ENCODE measurements at places on chromosomes 2 and 18.

DNA sequence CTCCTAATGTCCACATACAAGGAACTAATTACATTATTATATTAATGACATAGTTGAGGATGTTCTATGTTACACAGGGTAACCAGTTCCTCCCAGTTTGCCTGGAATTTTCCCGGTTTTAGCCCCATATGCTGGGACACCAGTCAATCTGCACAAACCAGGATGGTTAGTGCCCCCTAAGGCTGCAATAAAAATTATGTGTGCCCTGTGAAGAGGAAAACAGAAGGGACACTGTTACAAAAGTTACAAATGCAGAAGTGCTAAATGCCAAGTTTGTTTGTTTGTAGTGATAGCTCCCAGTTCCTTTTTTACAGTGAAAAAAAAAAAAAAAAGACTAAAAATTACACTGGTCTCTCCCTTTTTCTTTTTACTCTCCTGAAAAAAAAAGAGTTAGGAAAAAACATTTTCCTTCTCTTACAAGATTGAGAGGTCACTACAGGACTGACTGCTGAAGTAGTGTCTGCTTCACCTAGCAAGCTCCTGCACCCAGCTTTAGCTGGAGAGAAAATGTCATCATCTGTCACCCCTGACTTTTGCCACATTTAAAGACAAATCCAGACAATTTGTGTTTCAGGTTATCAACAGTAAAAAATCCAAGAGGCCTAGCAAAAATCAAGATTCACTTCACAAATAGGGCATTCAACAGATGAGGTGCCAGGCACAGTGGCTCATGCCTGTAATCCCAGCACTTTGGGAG lies 3.2 kb downstream of the ANKRD44 start:
- no peak for DNase-seq

- DNase-seq = no peak
Measured at GRCh38 chr2:235467588-235467987, 26.3 kb upstream of the AGAP1 start.

GRCh38 chr2:109170645-109171044 lies 41.6 kb downstream of the SH3RF3 start:
- DNase-seq = no peak

GRCh38 chr2:68737711-68738110 lies 3.1 kb downstream of the ARHGAP25 start:
- DNase-seq = no peak

- DNase-seq = no peak
Measured at GRCh38 chr18:3115447-3116030, 102.6 kb upstream of the LPIN2 start.

GRCh38 chr2:11370377-11371091 lies 26.1 kb upstream of the ROCK2 start:
- no peak for DNase-seq

DNA sequence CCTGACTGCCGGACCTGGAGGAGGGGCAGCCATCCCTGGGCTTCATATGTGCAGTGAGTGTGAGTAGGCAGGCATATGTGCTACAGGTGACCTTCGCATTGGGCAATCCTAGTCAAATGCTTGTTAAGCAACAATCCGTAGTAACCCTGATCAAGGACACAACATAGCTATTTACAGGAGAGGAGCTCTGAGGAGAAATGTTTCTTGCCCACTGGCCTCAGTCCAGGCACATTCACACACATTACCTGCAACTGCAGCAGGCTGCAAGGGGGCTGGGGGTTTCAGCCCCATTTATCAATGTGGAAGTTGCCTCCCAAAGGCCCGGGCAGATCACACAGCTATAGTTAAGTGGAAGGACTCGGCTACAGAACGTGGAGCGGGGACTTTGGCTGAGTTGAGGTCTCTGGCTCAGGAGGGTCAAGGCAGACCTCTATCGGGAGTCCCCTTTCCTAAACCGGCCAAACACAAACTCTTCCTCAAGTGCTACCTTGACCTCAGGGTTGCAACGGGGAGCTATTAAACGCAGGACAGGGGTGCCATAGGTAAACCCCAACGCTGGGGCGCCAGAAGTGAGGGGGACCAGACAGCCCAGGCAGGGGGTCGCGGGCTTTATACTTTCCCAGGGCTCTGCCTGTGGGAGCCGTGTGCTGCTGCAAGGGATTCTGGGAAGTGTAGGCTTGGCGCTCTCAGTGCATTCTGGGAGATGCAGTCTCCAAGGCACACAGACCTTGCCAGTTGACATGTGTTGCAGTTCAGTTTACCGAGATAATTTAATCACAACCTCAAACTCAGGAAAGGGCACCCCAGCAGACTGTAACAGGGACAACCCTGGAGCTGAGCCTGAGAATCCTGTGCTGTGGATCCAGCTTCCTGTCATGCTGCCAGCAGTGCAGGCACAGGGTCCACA lies 9.4 kb downstream of the KHK start:
- DNase-seq = no peak

DNA sequence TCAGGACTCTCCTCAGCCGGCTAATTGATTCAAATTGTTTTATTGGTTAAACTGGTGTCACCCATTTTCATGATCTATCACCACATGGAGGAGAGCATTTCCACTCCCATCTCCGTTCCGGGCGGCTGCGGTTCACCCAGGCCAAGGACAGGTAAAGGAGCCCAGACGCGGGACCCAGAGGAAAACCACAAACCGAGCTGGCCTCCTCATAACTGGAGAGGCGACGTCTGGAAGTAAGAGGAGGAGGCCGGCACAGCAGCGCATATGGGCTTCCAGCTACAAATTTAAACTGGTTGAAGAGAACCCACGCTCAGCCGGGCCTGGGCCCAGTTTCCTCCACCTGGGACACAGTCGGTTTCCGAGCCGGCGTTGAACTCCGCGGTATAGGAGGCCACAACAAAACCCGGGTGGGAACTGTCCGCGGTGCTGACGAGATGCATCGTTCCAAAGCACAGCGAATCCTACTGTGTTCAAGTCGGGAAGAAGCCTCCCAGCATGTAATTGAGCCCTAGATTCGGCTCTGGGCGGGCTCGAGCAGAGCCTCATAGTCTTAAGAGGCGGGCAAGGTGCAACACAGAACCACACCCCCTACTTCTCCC lies 3.0 kb upstream of the SKOR2 start:
- no peak for DNase-seq

DNA sequence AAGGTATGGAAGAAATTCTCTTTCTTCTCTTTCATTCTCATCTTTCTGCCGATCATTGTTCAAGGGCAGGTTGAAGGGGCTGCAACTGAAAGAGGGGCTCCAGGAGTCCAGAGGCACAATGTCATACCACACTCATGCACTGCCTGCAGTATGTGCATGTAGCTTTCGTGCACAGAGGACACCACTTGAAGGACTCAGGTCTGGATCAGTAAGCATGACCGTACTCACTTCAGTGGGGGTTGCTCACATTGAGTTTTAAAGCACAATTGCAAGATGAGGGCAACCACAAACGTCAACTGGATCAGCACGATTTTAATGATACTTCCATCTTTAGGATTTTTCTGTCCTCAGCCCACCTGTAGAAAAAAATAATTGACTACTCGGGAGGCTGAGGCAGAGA lies 84.6 kb downstream of the SP3 start:
- DNase-seq = no peak

DNA sequence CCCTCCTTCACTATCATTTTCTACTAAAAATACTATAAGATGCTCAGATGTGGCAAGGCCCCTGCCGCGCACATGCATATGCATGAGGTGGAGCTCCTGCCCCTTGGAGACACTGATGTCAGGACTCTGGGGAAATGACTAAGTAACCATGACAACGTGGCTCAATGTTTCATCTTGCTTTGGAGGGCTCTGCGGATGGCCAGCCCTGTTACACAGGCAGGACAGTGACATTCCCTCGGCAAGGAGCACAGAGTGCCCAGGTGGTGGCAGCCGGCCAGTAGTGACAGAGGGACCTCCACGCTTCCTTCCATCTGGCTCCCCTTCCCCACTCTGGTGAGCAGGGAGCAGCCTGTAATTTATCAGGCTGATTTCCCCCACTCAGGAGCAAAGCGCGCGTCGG lies 364.1 kb downstream of the SS18 start:
- DNase-seq = no peak

DNA sequence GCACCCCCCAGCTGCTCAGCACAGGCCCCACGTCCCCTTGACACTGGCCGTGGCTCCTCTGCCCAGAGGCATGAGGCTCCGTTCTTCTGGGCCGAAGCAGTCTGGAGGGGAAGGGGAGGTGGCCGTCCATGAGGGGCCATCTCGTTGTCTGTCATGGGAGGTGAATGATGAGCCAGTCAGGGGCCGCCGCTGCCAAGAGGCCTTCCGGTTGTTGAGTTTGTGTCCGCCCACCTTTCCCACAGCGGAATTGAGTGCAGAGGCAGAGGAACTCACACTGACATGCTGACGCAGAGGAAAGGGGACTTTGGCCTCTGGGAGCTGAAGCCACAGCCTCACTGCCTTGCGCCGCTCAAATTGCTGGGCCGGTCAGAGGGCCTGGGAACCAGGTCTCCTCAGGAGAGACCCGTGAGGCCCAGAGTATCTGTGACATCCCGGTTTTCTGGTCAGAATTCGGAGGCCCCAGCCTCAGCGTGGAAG lies 268.4 kb downstream of the ATAD2B start:
- no peak for DNase-seq

GRCh38 chr2:4336864-4337263 lies 633.5 kb downstream of the DCDC2C start:
- no peak for DNase-seq

- DNase-seq = no peak
Measured at GRCh38 chr18:48109961-48110493, 179.6 kb upstream of the SMAD2 start.

- no peak for DNase-seq
Measured at GRCh38 chr2:5991305-5991968, 299.3 kb downstream of the SOX11 start.

DNA sequence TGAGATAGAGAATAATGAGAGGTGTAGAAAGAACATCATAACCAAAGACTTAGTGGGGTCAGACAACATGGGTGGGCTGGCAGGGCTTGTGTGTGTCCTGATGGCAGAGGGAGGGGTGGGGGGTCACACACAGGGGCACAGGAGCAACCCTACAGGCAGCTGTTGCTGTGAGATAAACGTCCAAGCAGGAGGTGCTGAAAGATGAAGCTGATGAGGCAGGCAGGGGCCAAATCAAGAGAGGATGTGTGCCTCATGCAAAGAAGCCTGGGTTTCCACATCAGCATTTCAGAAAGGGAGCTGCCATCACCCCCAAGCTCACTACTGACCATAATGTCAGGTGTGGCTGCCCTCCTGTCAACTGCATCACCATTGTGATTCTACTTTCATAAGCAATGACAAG lies 16.0 kb upstream of the SKA1 start:
- DNase-seq = no peak

- DNase-seq = no peak
Measured at GRCh38 chr2:555164-555922, 121.9 kb downstream of the TMEM18 start.

DNA sequence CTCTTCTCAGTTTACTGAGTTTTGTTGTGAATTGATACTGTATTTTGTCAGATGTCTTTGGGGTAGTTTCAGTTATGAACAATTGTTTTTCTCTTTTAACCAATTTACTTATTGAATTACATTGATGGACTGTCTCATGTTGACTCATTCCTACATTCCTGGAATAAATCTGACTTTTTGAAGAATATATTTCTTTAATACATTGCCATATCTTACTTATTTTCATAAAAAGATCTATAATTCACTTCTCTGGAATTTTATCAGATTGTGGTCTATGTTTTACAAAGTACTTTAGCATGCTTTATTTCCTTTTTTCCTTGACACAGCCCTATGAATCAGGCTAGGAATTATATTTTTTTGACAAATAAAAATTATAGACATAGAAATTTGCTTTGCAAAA lies 268.3 kb downstream of the PLCL1 start:
- DNase-seq = no peak

GRCh38 chr2:108971661-108972566 lies 17.1 kb downstream of the EDAR start:
- DNase-seq = no peak

- no peak for DNase-seq
Measured at GRCh38 chr2:237766340-237766739, 32.2 kb upstream of the RBM44 start.

DNA sequence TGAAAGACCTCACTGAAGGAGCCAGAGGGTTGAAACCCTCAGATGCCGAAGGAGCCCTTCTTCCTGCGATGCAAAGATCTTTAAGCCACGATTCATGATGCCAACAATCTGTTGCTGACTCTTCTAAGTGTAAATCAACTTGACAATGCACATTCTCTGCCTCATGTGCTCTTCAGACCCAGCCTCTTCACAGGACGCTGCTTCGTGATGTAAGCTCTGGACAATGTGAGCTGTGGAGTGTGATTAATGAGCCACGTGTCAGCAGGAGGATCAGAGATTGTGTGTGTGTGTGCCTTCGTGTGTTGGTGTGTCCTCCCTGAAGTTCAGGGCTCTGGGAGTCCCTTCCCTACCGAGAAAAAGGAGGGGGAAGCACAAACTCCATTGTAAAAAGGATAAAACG lies 26.5 kb upstream of the TWIST2 start:
- no peak for DNase-seq

- no peak for DNase-seq
Measured at GRCh38 chr18:11150271-11150615, 874 bp upstream of the PIEZO2 start.

- DNase-seq = no peak
Measured at GRCh38 chr2:43531251-43531650, 64.6 kb downstream of the THADA start.

- no peak for DNase-seq
Measured at GRCh38 chr2:30272761-30273573, 41.6 kb downstream of the LBH start.

DNA sequence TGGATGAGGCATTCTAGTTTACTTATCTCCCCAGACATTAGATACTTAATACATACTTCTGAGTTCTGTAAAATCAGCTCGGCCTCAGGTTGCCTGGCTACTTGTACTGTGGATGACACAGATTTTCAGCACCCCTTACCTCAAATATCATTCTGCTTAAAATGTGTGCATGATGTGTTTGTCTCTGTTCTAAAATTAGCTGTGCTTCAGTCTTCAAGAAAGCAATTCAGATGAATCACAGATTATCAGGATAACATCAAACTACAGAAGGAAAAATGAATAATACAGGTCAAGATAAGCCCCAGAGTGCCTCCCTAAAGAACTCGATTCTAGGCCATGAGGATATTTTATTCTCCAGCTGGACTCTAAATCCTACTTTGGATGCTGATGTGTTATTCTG lies 21.3 kb upstream of the MAPRE2 start:
- DNase-seq = no peak

- DNase-seq = no peak
Measured at GRCh38 chr2:191666732-191667131, 11.2 kb upstream of the NABP1 start.

DNA sequence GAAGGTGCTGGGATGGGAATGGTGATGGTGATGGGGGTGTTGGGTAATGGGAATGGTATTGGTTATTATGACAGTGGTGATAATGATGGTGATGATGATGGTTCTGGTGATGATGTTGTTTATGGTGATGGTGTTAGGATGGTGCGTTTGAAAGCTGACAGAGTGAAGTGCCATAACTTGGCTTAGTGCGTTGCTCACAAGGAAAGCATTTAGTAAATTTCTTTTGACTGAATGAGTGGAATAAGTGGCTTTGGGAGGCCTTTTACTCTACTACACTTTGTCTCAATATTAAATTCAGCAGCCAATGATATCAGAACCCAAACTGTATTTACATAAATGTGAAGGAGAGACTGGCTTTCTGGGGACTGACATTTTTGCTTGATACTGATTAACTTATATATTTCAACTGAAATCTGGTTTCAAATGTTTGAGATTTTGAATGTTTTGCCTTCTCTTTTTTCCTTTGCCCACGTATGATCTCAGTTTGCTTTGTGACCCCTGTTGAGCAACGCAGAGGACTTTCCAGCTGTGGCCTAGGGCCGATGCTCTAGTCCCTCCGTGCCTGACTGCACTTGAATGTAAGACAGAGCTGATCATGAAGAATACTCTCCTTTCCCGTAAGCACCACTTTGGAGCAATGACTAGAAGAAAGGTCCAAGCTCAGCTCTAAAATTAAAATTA lies 128.5 kb upstream of the SH3BP4 start:
- no peak for DNase-seq

Data from activated naive CD8-positive, alpha-beta T cell treated with anti-CD3 and anti-CD28 coated beads, Interleukin-2, amount 50 U/mL, for 16 hours (primary cell).